Stimulated activated CD8-positive, alpha-beta memory T cell treated with anti-CD3 and anti-CD28 coated beads, Interleukin-2, amount 100 ng/mL, for 1 hour (primary cell): ENCODE measurements at places on chromosomes 12 and 14.

DNA sequence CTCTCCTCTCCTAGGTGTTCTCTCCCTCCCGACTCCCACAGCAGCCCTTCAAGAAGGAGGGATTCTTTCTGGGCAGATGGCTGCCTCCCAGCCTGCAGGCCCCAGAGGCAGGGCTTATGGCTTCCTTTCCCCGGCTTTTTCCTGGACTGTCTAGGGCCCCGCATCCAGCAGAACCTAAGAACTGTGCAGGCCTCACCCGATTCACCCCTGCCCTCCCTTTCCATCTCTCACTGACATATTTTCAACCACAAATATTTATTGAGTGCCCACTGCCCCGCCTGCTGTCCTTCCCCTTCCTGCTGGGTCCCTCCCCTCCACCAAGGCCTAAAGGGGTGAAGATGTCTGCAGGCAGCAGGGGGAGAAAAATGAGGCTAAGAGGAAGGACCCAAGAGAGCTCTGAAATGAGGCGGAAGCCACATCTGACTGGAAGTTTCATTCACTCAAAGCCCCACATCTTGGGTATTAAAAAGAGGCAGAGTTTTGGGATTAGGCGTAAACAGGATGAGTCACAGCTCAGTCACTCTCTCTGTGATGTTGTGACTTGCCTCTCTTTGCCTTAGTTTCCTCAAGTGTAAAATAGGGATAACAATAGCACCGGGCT lies 2.9 kb downstream of the SCNN1A start:
- DNase-seq: no peak

DNA sequence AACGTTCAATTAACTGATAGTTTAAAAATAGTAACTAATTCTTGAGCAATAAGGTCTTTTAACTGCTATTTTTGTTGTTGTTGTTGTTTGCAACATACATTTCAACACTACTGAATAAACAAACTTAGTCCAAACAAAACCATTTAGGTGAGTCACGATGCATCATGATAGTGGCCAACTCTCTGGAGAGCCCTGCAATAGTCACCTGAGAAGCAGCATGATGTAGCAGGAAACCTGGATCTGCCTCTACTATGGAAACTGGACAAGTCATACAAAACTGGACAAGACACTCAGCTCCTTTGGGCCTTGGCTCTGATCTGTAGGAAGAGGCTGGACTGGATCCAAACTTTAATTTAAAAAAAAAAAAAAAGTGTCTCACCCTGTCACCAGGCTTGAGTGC lies 117.3 kb downstream of the MED13L start:
- DNase-seq: no peak

- no peak for DNase-seq
These were observed 556.6 kb downstream of the TRHDE start for GRCh38 chr12:72828662-72829324.

DNA sequence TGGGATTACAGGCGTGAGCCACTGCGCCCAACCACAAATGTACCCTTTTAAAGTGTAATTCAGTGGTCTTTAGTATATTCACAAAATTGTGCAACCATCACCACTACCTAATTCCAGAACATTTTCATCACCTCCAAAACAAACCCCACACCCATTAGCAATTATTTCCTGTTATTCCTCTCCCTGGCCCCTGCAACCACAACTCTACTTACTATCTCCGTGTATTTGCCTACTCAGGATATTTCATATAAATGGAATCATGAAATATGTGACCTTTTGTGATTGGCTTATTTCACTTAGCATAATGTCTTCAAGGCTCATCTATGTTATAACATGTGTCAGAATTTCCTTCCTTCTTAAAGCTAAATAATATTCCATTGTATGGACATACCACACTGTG lies 16.0 kb upstream of the AQP2 start:
- no peak for DNase-seq

- DNase-seq: peak; percentile 19
These were observed 55.1 kb upstream of the FRMD6 start for GRCh38 chr14:51596488-51597117.

GRCh38 chr14:102026934-102027333 lies 59.9 kb downstream of the HSP90AA1 start:
- DNase-seq: no peak

DNA sequence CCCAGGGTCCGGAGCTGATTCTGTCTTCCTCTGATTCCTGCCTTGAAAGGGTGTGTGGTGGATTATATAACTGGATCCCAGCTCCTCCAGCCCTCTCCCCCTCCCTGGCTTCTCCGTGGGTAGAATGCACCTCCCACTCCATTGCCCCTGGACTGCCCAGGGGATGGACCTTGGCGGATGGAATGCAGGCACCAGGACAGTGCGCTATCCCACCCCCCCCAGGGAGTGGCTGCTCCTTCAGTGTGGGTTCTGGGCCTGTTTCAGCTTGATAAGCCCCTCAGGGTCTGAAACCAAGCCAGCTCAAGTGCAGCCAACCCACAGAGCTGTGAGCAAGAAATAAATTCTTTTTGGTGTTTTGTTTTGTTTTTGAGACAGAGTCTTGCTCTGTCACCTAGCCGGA lies 112.4 kb upstream of the TMEM132D start:
- no peak for DNase-seq

GRCh38 chr12:127280393-127281275 lies 986.3 kb upstream of the TMEM132C start:
- peak; percentile 6 for DNase-seq

GRCh38 chr12:4133029-4133428 lies 140.5 kb upstream of the CCND2 start:
- no peak for DNase-seq

DNA sequence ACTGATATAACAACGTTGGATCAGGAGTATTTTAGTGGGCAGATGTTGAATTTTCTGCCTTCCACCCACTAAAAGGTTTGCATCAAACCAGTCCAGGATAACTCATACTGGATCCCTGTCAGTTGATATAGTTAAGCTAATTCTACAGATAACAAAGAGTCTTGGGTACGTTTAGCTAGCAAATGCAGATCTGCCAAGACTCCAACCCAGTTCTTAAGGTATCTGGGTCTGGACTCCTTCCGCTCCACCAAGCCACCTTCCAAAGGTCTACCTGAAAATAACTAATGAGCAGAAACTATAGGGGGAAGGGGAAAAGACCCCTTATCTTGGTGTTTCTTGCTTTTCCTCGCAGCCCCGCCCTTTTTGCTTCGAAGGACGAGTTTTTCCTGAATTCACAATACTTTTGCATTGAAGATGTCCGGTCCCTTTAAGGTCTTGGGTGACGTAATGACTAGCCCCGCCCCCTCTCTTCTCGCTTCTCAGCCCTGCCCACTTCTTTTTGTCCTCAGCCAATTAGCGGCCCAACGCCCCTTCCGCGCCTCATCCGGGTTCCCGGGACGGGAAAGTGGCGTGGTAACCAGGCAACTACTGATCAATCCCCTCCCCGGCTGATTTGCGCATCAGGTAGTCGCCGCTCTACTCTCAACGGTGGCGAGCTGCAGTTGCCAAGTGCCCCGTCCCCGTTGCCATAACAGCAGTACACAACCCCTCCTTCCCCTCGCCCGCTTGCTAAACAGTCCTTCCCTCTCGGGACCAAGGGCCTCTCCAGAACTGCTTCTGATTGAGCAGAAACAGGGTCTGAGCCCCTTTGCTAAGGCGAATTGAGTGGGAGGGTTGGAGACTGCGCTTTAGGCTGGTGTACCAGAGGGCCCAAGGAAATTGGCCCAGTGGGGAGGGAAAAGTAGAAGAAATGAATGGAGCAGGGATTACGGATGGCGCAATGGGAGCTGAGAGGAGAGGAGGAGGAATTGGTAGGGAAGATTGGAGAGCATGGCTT lies at the start of gene LRRC23:
LRRC23 (plus strand) TSS at position 543 of the 997 bp plus-strand sequence. CDS start 812 bp downstream, outside the sequence.
- peak; percentile 94 for DNase-seq

DNA sequence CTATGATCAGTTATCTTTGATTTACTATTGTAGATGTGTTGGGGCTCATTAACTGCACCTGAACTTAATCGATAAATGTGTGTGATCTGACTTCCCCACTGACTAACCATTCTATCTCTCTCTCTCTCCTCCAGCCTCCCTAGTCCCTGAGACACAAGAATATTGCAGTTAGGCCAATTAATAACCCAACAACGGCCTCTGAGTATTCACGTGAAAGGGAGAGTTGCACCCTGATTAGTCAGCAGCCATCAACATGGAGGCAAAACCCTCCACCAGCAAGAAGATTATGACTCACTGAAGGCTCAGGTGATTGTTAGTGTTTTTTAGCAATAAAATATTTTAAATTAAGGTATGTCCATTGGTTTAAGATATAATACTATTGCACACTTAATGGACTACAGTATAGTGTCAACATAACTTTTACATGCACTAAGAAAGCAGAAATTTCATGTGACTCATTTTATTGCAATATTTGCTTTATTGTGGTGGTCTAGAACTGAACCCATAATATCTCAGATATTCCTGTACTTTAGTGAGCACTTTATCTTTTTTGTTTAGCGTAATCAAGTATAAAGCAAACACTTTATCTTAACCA lies 77.1 kb upstream of the PTGDR start:
- no peak for DNase-seq

- peak; percentile 50 for DNase-seq
These were observed 1.0 kb upstream of the SOCS2 start for GRCh38 chr12:93571365-93571924.

DNA sequence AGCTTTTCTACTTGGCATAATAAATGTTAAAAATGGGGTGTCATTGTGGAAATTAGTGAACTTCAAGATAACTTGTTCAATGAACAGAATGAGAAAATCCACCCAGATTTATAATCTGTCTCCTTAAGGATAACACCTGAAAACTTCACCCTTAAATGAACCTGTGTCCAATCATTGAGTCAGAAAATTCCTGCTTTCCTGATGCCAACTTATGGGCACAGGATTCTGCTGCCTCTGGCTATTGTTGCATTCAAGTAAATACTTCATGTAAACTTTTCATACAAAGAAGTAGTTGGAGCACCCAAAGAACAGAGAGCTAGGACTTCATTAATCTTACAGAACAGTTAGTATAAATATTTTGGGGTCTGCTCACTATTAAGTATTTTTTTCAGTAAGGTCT lies 98.9 kb upstream of the PLEKHA5 start:
- DNase-seq: no peak

DNA sequence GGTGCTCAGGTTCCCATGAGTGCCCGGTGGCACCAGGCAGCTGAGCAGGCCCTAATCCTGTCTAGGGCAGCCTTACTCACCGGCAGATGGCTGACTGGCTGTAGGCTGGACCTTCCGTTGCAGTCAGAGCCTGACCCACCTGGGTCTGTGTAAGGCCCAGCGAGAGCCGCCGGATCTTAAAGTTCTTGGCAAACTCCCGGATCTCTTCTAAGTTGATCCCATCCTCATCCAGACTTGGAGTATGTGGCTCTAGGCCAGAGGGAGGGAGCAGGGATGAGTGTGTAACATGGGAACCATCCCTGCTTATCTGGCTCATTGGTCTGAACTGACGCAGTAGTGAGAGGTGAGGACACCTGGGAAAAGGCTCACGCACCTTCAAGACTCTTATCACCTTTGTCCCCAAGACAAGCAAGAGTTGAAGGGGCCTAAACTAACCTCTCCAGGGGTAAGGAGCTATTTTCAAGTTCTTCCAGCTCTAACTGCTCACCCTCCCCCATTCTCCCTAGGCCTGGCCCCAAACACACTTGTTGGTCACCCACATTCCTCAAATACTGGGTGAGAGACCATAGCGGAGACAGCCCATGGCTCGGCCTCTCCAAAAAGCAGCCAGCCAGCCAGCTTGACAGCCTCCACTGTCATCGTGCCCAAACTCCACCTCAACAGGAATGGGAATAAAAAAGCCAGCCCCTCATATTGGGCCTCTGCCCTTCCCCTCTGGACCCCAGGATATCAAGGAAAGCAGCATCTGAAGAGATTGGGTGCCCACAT lies 18.8 kb upstream of the TFCP2 start:
- DNase-seq: no peak

GRCh38 chr14:30295980-30296379 lies 263.0 kb upstream of the G2E3 start:
- no peak for DNase-seq

GRCh38 chr14:85463512-85463911 lies 66.4 kb upstream of the FLRT2 start:
- no peak for DNase-seq

DNA sequence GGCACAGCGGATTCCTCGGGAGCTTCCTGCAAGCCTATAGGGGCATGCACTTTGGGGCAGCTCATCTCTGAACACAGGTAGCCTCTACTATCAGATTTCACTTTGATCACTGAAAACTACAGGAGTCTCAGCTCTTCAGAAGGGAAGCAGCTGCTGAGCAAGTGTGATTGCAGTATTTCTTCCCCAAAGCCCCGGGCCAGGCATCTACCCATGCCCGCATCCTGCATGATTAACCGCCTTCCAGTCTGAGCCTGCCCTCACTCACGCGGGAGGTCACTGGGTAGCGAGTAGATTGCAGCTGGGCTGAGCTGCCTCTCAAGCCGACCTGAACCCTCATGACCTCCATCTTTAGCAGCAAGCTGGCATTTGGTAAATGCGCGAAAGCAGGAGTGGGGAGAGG lies 334.7 kb downstream of the DPF3 start:
- DNase-seq: no peak

DNA sequence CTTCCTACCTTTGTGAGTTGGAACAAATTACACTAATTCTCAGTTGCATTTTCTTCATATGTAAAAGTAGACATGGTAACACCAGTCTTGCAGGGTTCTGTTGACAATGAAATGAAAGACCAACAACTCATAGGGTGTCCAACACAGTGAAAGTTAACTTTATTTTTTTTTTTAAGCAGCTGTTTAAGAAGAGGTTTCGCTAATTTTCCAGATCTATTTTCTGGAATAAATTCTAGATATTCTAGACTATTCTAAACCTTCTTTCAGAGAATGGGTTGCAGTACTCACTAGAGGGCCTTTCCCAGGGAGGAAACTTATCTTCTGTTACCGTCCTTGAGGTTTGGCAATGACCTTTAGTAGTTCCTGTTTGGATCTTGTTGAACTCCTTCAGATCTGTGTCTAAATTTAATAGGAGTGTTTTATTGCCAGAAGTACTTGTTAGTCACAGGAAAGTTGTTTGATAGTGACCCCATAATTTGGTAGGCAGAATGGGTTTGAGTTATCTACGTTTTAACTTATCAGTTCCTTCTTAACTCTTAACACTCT lies 2.8 kb upstream of the ART4 start:
- DNase-seq: no peak

DNA sequence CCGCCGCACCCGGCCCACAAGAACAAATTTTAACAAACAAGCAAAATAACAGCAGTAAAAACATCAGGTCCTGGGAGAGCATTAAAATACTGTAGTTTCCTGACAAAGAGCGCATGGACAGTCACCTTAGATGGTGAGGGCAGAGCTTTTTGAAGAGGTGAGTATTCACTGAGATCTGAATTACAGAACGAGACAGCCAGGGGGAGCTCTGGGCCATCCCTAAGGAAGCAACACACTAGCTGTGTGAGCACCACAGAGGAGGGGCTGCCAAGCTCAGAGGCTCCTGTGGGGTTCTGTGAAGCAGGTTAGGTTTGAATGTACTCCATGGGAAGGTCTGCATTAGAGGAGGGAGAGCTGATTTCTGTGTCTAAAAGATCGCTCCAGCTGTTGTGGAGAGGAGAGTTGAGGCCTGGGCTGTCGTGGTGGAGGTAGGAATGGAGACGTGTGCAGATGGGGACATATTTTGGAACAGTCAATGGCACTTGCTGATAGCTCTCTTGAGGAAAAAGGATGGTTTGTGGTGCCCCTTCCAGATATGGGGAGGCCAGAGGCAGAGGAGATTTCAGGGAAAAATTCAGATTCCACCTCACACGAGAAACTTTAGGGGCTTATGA lies 72.9 kb downstream of the TRAFD1 start:
- peak; percentile 7 for DNase-seq

- no peak for DNase-seq
These were observed 58.2 kb upstream of the ALG10B start for GRCh38 chr12:38258411-38258810.
